ENCODE measurements at places on chromosomes 1 and 21.

DNA sequence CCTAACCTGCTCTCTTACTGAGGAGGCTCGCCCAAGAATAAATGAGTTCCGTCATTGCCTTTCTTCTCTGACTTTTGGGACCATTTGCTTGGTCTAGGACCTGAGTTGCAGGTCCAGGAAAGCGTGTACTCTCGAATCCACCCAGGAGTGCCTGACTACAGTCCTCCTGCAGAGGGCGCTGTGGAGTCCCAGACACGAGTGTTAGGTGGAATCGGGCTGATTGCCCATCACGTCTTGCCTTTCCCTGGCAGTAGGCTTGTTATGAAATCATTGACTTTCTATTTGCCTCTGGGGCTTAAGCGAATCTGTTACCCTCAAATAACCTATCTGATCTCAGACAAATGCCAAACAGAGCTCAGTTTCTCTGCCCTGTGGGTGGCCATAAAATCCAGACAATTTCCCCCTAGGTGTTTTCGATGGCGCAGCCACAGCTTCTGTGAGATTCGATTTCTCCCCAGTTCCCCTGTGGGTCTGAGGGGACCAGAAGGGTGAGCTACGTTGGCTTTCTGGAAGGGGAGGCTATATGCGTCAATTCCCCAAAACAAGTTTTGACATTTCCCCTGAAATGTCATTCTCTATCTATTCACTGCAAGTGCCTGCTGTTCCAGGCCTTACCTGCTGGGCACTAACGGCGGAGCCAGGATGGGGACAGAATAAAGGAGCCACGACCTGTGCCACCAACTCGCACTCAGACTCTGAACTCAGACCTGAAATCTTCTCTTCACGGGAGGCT, at the start of gene IL20:
Gene IL20 (plus strand): TSS at position 685 of the 733 bp plus-strand sequence. CDS start 230 bp downstream, outside the sequence.
- DNase-seq = peak; percentile 76

GRCh38 chr21:45862543-45863207, 118.9 kb upstream of the COL6A1 start:
- no peak for DNase-seq

DNA sequence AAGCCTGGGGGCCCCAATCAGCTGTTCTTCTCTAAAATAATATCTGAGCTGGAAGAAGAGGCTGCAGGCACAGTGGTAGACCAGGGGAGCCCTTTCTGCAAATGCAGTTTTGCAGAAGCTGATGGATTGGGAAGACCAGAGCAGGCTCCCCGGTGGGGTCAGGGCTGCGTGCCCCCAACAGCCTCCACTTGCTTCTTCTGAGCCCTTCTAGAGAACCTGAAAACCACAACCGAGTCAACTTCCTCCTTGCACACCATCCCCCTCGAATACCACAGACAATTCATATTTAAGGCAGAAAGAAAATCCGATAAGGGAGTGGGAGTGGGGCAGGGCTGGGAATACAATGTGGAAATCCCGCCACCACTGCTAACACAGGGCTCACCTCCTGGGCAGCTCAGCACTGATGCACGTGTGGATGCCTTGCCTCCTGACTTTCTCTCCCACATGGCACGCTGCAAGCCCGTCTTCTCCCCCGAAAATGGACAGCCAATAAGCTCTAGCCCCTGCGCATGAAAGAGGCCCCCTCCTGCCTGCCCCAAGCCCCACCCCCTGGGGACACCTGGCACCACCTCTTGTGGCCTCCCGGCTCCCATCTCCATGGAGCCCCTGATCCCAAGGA, 25.4 kb upstream of the ALDH4A1 start:
- peak; percentile 79 for DNase-seq

GRCh38 chr1:175146529-175147213, 45.9 kb downstream of the KIAA0040 start:
- peak; percentile 69 for DNase-seq

DNA sequence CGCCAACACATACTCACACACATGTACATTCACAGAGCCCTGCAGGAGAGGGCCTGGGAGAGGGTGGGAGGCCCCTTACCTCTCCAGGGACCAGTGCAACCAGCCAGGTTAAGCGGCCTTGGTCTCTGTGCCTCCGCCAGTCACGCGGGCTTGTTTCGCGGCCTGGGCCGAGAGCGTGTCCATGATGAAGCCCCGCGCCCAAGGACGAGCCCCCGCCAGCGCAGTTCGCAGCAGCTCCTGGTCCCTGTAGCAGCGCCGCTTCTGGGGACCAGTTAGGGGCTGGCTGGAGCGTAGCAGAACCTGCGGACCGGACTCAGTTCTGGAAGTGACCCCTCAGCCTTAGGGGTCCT, 7.3 kb upstream of the FAM167B start:
- DNase-seq = no peak

GRCh38 chr1:44808063-44808937, at the start of gene BTBD19:
TSS of gene BTBD19 (plus strand) at chr1:44808523. CDS start at chr1:44808821, 298 bp downstream.
- peak; percentile 76 for DNase-seq

GRCh38 chr21:18950045-18950740, 546.6 kb upstream of the TMPRSS15 start:
- no peak for DNase-seq

- no peak for DNase-seq
Observed at GRCh38 chr1:190738317-190738716, 260.7 kb upstream of the BRINP3 start.

GRCh38 chr1:242428399-242429190, 95.9 kb downstream of the PLD5 start:
- no peak for DNase-seq

DNA sequence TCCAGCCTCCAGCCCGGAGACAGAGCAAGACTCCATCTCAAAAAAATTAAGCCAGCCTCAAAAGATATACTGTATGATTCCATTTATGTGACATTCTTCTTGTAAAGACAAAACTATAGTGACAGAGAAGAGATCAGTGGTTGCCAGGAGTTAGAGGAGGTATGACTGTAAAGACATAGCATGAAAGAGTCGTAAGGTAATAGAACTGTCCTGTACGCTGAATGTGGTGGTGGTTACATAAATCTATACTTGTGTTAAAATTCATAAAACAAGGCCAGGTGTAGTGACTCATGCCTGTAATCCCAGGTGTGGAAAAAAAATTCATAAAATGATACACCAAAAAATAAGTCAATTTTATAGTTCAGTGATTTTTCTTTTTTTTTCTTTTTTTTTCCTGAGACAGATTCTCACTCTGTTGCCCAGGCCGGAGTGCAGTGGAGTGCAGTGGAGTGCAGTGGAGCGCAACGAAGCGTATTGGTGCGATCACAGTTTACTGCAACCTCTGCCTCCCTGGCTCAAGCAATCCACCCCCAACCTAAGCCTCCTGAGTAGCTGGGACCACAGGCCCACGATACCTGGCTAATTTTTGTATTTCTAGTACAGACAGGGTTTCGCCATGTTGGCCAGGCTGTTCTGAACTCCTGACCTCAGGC, 84.9 kb upstream of the CXADR start:
- no peak for DNase-seq
